A375 (cell line): ENCODE measurements at places on chromosomes 2 and 18. TPM values are rescaled to one million over a fixed set of nuclear protein-coding genes. Genes with fewer than 3 reads are reported as not detected.

Gene FBXO41
- total RNA-seq, result 4.3 and 6.4 TPM in 2 replicates

Gene HS1BP3
- total RNA-seq, result 17.3 and 19.2 TPM in 2 replicates

Gene ERMN
- total RNA-seq, result not detected in 2 replicates

Gene MARCHF4
- total RNA-seq, result 1.4 and 1.5 TPM in 2 replicates

Gene CFC1
- total RNA-seq, result not detected in 2 replicates

Gene GPR39
- 4.0 and 7.0 TPM in 2 replicates for total RNA-seq

Gene ST8SIA5
- total RNA-seq, result 0.38 and 0.64 TPM in 2 replicates

Gene CBLN2
- total RNA-seq, result 0.19 and 0.68 TPM in 2 replicates

Gene OST4
- 146 and 169 TPM in 2 replicates for total RNA-seq
